Stimulated activated CD4-positive, alpha-beta T cell treated with anti-CD3 and anti-CD28 coated beads, Interleukin-15, amount 100 ng/mL, for 48 hours (primary cell): ENCODE measurements at places on chromosomes 3 and 15.
A peak's percentile ranks its signal among the peaks of the same experiment; 100 is the strongest.

GRCh38 chr3:24154013-24154695, 209.1 kb downstream of the NR1D2 start:
- no peak for DNase-seq

- DNase-seq: no peak
Observed at GRCh38 chr15:34353627-34354026, 10.5 kb downstream of the NUTM1 start.

DNA sequence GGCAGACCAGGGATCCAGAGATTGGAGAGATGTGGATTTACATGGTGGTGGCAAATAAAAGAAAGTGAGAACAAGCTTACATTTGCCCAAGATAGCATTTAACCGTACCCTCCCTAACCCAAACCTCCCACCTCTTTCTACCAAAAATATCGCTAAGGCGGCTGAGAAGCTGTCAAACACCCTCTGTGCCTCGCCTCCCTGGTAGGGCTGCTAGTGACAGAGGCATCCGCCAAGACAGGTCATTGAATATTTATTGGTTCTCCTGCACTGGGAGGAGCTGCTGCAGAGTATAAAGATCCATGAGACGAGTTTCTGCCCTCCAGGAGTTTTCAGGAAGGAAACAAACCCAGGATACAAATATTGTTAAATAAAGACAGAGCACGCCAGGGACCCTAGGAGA, 107.3 kb upstream of the TMC3 start:
- no peak for DNase-seq

DNA sequence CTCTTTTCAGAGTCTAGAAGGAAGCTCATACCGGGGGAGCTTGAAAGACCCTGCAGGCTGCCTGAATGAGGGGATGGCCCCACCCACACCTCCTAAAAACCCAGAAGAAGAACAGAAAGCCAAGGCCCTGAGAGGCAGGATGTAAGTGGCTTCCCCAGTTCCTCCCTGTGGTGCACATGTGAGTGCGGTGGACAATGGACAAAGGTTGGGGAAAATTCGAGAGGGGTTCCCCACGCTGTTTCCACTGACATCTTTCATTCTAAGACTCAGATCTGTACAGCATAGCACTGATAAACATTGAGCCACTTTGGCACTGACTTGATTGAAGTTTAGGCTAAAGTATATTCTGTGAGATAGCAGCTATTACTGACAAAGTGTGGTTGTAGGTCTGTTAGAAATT, 79.5 kb upstream of the UMPS start:
- no peak for DNase-seq

GRCh38 chr15:65399997-65400396, 22.2 kb upstream of the IGDCC3 start:
- no peak for DNase-seq

- DNase-seq: peak; percentile 7
Observed at GRCh38 chr3:32569540-32570420, 878 bp downstream of the DYNC1LI1 start.

GRCh38 chr3:102200126-102200525, 234.7 kb upstream of the ZPLD1 start:
- no peak for DNase-seq

GRCh38 chr15:67564021-67564967, 21.8 kb downstream of the MAP2K5 start:
- no peak for DNase-seq

- no peak for DNase-seq
Observed at GRCh38 chr3:139836698-139837464, 98.1 kb upstream of the CLSTN2 start.

DNA sequence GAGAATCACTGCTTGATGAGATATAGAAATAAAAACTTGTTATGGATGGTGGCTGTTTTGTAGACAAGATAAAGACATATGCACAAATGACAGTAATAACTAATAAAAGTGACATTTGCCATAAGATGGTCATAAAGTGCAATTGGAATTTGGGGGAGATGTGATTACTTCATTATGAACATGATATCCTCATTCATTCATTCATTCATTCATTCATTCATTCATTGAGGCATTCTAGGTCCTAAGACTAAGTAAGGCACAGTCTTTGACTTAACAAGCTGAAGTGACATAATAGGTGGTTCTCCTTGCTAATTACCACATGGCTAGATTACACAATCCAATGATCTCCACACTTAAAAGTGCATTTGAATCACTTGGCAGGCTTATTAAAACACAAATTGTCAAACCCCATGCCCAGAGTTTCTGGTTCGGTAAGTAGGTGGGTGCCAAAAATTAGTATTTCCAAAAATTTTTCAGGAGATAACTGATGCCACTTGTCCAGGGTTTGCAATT, 18.9 kb downstream of the RAP2B start:
- no peak for DNase-seq

DNA sequence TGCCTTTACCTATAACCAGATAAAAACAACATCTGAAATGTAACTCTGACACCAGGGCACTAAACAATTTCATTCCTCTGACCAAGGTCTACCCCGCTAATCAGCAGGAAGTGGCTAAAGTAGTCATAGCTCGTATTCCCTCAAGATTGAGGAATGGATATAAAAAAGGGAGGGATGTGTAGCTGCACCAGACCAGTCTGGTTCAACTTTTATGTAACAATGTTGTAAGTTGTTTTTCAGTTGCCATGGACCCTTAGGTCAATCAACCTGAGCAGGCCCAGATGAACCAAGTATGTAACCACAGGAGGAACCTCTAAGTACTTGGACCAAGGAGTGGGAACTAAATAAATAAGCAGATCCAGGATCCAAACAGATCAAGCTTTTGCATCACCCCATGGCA, 28.4 kb upstream of the IFT57 start:
- DNase-seq: no peak

- no peak for DNase-seq
Observed at GRCh38 chr15:101242160-101242998, 9.5 kb downstream of the CHSY1 start.

- DNase-seq: no peak
Observed at GRCh38 chr3:105869861-105870755, 1.3 kb upstream of the CBLB start.

DNA sequence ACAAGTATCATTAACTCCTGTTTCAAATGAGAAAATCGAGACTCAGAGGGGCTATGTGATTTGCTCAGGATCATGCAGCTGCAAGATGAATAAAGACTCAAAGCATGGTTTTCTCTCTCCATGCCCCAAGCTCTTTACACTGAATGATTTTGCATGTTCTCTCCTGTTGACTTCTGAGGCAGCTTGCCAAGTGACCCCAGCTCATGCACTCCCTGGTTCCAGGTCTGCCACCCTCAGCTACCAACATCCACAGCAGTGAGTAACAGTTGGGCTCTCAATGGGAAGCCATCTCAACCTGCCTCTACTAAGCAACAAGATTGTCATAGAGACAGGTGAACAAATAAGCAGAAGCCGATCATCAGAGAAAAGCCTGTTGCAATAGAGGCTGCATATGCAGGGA, 116.9 kb upstream of the GADL1 start:
- DNase-seq: no peak

GRCh38 chr15:55320238-55320550, 1.2 kb downstream of the PIGB start:
- DNase-seq: no peak

GRCh38 chr3:123168122-123168521, 33.6 kb upstream of the SEC22A start:
- no peak for DNase-seq

- DNase-seq: no peak
Observed at GRCh38 chr15:69114331-69114928, 46.0 kb upstream of the GLCE start.

GRCh38 chr3:68089572-68090011, 435.2 kb upstream of the SUCLG2 start:
- DNase-seq: no peak

DNA sequence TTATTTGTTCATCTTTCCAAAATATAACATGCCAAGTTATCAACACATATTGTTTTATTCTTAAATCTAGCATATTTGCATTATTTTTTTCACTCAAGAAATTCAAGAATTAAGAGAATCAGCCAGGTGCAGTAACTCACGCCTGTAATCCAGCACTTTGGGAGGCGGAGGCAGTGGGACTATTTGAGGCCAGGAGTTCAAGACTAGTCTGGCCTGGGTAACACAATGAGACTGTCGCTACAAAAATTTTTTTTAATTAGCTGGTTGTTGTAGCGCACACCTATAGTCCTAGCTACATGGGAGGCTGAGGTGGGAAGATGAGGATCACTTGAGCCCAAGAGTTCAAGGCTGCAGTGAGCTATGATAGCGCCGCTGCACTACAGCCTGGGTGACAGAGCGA, 10.5 kb downstream of the DCUN1D1 start:
- no peak for DNase-seq

- DNase-seq: no peak
Observed at GRCh38 chr3:120634539-120634938, 38.4 kb downstream of the NDUFB4 start.
